ENCODE measurements at places on chromosomes 12 and 14.

GRCh38 chr12:622416-622815 is 40.8 kb downstream of the NINJ2 start:
- no peak for DNase-seq

- DNase-seq: no peak
Measured at GRCh38 chr12:76264611-76265012, 83.6 kb downstream of the BBS10 start.

GRCh38 chr12:103505371-103506236 is 9.8 kb upstream of the C12orf42 start:
- DNase-seq: no peak

GRCh38 chr12:66405395-66405794 is 103.1 kb downstream of the HELB start:
- DNase-seq: no peak

- DNase-seq: no peak
Measured at GRCh38 chr14:71621980-71622605, 310.1 kb upstream of the RGS6 start.

DNA sequence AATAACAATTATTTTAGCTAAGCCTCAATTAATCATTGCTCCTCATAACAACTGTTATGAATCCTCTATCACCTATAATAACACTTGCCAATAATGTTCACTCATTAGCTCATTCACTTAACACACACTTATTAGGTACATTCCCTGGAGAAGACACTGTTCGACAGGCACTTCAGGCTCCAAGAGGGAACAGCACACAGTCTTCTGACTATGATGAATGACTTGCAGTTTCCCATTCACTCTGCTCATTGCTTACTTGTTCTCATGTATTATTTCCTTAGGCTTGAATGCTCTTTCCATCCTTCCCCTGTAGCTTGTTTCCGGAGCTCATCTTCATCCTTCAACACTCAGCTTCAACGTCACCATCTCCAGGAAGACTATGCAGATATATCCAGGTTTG is 437.3 kb downstream of the TMEM132D start:
- DNase-seq: no peak

GRCh38 chr12:29563636-29564035 is 66.2 kb upstream of the OVCH1 start:
- DNase-seq: no peak

DNA sequence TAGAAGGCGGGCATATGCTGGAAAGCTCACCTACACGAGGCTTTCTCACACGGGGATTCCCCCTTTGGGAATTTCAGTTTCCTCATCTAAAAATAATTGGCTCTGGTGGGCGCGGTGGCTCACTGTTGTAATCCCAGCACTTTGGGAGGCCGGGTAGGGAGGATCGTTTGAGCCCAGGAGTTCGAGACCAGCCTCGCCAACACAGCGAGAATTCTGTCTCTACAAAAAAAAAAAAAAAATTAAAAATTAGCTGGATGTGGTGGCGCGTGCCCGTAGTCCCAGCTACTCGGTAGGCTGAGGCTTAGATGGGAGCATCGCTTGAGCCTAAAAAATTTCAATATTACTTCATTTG is 400 bp upstream of the NDUFA12 start:
- DNase-seq: no peak

DNA sequence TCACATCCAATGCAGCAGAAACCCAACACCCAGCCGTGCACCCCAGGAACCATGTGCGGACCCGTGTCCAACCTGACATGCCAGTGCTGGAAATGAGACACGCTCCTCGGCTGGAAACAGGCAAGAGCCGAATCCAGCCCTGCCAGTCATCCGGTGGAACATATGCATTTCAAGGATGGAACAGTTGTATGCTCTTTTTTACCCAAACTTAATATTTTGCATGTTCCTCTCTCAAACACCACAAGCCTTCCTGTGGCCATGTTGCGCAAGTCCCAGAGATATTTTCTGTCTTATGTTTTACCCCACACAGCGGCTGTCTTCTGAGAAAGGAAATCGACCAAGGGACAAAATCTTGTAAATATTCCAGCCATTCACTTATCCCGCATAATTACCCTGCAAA is 196.9 kb downstream of the BCL11B start:
- no peak for DNase-seq

DNA sequence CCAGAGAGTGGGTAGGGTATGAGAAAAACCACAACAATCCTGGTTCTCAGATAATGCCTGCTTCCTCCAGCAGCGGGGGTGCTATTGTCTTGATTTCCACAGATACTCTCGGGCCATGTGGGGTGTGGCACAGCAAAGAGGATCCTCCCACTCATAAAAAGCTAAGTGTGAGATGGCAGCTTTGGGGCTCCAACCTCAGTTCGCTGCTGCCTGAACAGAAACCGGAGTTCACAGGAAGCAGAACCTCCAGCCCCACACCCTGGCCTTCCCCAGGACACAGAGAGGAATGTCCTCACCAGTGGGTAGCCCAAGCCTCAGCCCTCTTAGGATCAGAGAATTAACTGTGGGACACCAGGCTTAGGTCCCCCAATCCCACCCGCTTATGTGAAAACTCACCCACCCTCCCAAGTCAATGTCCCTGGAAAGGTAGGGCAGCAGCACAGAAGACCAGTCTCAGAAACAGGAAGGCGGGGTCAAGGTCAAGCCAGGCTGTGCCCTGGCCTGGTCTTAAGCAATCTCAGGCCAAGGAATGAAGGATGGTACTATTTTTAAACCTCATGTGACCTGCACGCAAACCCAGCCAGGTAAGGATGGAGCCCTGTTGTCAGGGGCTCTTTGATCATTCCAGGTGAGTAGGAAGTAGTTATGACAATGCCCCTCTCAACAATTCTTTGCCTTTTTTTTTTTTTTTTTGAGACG is 9.0 kb downstream of the KCTD10 start:
- DNase-seq: no peak

DNA sequence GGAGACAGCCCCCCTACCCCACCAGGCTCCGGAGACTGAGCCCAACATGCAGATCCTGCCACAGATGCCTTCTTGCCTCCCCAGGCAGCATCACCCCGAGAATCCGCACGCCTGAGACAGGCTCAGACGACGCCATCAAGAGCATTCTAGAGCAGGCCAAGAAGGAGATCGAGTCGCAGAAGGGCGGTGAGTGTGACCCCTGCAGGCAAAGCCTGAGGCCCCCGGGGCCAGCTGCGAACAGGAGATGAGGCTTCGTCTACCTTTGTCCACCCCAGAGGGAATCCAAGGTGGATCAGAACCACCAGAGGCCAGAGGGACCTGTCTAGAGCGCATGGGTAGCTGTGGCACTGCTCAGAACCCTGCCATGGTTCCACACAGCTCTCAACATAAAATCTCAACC is 56.9 kb downstream of the PHETA1 start:
- no peak for DNase-seq

- no peak for DNase-seq
Measured at GRCh38 chr14:60278350-60278749, 29.3 kb downstream of the PPM1A start.

DNA sequence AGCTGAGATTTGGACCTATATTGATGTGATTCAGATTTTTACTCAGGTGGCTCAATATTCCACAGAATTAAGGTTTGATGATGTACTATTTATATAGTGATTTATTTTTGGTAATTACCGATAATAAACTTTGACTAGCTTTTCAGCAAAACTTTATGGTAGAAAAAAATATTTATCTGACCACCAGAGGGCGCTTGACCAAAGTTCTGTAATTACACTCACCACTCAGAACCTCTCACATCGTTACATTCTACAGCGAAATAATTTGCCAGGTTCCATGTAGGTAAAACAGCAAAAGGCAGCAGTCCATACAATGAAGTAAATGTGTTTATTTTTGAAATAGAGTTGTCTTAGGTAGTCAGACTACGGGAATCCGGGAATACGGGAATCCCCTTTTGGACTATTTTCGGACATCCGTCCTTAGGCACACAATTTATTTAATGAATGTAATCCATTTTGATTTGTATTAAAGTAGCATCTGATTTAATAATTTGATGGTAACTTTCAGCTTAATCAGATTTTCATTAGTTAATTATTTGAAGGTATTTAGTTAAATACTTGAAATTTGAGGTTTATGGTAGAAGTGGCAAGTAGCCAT is 143.0 kb upstream of the DDHD1 start:
- DNase-seq: no peak

DNA sequence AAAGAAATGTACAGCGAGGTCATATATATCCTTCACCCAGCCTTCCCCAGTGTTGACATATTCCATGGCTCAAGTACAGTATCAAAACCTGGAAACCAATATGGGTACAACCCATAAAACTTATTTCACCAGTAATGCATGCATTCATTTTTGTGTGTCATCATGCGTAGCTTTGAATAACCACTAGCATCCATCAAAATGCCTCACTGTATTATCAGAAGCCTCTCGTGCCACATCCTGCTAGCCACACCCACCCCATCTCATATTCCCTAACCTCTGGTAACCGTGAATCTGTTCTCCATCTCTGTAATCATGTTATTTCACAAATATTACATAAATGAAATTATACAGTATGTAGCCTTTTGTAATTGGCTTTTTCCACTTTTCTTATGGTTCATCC is 314.3 kb downstream of the RAD51B start:
- DNase-seq: no peak

DNA sequence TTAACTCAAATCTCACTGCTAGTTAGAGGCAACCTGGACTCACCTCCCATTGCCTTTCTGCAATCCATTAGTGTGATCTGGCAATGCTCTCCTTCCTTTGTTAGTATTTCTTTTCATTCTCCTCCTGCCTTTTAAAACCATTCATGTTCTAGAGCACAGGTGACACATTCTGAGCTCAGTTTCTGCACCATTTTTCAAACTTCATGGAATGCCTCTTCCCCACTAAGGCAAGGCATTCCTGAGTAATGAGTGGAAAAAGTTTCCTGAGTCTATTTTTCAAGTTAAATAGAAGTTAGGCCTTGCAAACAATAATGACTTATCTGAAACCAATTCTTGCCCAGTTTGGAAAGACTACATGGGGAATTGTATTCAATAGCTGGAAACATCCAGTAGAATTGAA is 1001.8 kb downstream of the BCL11B start:
- no peak for DNase-seq

GRCh38 chr14:25049093-25049567 is 817 bp downstream of the STXBP6 start:
- DNase-seq: no peak

DNA sequence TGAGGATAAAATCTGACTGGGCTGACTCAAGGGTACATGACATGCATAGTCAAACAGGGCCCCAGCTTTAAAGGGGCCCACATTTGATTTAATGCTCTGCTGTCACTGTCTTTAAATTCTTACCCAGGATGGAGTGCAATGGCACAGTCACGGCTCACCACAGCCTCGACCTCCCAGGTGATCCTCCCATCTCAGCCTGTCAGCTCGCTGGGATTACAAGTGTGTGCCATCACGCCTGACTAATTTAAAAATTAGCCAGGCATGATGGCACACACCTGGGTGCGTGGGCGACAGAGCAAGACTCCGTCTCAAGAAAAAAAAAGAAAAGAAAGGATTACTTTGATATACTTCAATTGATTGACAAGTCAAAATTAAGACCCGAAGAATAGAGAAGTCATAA is 9.2 kb upstream of the PLBD1 start:
- no peak for DNase-seq

GRCh38 chr14:100221533-100222223 is 17.3 kb upstream of the YY1 start:
- no peak for DNase-seq

DNA sequence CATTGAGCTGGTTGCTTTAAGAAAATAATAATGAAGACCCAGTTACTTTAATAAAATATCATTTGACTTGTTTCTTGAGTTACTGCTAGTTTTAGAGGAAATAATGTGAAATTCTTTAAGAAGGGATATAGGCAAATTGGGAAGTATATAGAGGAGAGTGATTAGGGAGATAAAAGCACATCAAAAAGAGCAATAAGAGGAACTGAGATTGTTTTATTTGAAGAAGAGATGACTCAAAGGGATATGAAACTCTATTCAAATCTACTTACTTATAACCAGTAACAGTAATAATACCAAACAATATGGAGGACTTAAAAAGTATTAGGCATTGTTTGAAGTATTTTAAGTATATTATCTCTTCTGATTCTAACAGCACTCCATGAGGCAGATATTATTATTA is 37.1 kb downstream of the LRRK2 start:
- no peak for DNase-seq

DNA sequence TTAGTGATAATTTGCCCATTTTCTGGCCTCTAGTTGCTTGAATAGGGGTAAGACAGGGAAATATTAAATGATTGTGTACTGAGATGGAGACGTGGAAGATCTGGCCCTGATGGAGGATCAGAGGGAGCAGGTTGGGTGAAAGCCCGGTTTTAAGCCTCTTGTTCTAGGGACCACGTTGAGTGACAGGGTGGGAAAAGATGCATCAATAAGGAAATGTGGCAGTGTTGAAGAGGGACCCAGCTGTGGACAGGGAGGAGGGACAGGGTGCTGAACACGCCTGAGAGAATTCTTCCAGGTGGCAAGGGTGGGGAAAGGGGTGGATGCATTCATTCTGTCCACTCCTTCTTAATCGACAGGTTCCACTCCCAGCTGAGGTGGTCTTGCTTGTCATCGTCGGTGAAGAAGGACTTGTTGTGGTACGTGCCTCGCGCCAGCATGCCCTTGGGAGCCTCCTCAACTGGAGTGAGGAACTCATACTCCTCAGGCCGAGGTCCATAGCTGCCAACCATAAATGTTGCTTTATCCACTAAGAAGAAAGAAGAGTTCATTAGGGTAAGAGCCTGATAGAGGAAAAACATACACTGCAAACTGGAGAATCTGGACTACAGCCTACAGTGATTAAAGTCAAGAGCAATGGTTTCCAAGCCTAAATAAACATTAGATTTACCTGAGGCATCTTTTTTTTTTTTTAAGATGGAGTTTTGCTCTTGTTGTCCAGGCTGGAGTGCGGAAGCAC is 4.0 kb upstream of the ERP27 start:
- no peak for DNase-seq

GRCh38 chr12:76569685-76570604 is 10.4 kb upstream of the OSBPL8 start:
- no peak for DNase-seq

GRCh38 chr12:46553911-46554310 is 181.3 kb upstream of the SLC38A2 start:
- no peak for DNase-seq
